Activated B cell treated with CpG ODN at 0.5 μM for 24 hours (primary cell): ENCODE measurements at places on chromosomes 2 and 18. TPM values are rescaled to one million over a fixed set of nuclear protein-coding genes. Genes with fewer than 3 reads are reported as not detected.
A peak's percentile ranks its signal among the peaks of the same experiment; 100 is the strongest.

DNA sequence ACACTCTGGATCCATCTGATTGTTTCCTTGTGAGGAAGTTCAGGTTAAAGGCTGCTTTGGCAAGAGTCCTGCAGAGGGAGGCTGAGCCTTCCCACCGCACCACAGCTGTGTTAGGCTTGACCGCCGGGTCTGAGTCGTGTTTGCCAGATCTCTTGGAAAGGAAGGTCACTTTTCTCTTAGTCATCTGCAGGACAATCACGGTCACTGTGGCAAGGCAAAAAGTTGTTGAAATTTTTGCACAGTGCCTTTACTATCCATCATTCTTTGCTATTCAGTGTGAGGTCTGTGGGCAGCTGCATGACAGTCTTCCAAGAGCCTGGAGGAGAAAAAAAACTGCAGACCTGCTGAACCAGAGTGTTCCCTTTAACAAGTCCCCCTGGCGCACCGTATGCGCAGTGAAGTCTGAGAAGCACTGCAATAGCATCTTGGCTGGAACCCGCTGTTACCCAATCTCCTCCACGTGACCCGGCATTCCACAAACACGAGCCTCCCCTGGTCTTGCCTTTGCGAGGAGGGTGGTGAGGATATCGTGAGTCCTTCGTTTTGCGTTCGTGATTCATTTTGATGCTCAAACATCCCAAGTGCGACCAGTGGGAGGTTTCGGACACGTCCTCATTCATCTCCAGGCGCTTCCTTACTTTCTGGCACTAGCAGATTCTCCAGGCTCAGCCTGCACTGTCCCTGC, 23.0 kb downstream of the BIN1 start:
- H3K27ac ChIP-seq = peak overlapping the region; percentile 50
- no peak for DNase-seq
- no peak overlapping the region for H3K4me3 ChIP-seq
- no peaks in the 10 kb centered on the region for H3K27me3 ChIP-seq

The TSN gene
- total RNA-seq = 60.8 and 61.3 TPM in 2 replicates

The SNTG2 gene
- total RNA-seq = 0.88 and 2.2 TPM in 2 replicates

The TCF7L1 gene
- total RNA-seq = 0.07 TPM in 2 replicates

The TGFA gene
- 0.31 and 0.51 TPM in 2 replicates for total RNA-seq
